ENCODE measurements at places on chromosomes 5 and 9.

DNA sequence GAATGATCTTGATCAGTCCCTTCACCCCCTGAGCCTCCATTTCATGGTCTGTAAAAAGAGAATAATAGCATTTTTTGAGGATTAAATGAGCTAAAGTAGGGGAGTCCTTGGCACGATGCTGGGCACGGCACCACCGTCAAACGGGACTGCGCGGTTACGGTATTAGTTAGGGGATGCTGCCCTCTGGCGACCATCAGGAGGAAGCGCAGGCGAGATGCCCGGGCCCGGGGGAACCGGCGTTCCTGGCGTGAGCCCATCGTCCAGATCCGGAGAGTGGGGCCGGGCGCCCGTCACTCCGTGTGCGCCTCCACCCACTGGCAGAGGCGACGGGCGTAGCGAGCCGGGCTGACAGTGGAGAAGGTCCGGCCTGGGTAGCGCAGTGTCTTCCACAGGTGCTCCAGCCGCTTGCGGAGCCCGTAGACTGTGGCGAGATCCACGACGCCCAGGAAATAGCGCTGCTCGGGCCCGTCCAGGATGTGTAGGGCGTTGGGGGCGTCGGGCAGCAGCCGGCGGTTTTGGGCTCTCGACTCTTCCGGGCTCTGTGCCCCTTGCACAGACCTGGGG is 4.8 kb upstream of the ST6GALNAC4 start:
- peak; percentile 50 for DNase-seq

DNA sequence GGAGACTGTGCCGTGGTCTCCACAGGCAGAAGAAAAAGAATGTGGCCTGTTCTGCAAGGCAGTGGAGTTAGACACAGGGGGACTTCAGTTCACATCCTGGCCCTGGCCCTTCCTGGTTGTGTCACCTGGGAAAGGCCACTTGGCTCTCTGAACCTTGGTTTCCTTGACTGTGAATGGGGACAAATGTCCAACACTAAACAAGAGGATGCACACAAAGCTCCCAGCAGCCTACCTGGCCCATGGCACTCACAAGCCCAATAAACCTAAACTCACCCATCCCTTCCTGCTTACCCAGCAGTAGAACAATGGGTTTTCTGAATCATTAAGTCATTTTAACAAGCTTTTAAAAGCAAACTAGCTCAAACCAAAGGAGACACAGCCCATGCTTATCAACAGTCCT is 103.9 kb downstream of the FRMD3 start:
- DNase-seq, result no peak

DNA sequence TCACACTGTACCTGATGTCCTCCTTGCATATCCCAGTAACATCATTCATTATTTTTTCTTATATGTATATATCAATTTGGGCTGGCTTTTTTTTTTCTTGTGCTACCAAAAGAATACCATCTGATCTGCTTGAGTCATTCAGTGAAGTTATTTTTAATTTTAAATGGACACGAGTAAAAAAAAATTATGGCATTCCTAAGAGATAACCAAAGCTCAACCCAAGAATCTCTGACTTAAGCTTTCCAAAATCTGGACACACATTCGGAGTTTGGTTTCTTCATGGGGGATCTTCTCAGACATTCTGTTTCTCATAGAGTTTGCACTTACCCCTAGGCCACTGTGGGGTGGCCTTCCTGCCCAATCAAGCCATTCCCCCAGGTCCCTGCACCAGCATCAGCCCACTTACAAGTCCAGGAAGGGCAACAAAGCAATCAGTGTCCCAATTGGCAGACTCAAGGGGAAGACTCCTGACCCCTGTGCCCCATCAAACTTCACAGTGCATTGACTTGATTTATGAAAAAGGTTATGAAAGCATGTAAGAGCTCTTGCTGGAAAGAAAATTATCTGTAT is 49.2 kb upstream of the SPDL1 start:
- DNase-seq, result no peak

- DNase-seq, result no peak
These were observed 29.8 kb downstream of the PIK3R1 start for GRCh38 chr5:68245319-68245718.

DNA sequence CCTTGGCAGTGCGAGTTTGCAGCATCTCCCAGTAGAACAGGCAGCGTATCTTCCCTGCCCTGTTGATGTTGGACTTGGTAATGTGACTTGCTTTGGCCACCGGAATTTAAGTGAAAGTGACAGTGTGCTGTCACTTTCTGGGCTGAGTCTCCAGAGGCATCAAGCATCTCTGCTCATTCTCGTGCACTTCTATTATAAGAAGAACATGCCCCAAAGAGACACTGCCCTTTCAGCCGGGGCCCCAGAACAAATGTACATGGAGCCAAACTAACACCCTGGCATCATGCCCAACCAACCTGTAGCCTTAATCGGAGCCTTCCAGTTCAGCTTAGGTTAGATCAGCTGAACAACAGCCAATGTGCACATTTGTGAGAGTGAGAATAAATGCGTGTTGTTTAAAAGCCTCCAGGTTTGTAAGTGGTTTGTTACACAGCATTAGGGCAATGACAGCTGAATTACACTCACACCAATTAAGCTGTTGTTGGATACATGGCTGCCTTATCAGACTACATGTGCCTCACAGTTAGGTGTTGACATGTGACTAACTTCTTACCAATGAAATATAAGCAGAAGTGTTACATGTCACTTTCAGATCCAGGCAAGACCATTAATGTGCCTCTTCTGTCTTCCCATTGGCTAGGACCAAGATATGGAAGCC is 22.1 kb upstream of the FRMD3 start:
- DNase-seq, result no peak

- peak; percentile 63 for DNase-seq
These were observed 116.6 kb upstream of the SLC44A1 start for GRCh38 chr9:105127863-105128220.

DNA sequence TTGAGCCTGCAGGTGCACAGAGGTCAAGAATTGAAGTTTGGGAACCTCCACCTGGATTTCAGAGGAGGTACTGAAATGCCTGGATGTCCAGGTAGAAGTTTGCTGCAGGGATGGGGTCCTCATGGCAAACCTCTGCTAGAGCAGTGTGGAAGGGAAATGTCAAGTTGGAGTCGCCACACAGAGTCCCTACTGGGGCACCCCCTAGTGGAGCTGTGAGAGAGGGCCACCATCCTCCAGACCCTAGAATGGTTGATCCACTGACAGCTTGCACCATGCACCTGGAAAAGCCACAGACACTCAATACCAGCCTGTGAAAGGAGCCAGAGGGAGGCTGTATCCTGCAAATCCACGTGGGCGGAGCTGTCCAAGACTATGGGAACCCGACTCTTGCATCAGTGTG is 78.0 kb downstream of the GABRA1 start:
- DNase-seq, result no peak

GRCh38 chr5:97568382-97568781 is 385.3 kb upstream of the RIOK2 start:
- DNase-seq, result no peak

DNA sequence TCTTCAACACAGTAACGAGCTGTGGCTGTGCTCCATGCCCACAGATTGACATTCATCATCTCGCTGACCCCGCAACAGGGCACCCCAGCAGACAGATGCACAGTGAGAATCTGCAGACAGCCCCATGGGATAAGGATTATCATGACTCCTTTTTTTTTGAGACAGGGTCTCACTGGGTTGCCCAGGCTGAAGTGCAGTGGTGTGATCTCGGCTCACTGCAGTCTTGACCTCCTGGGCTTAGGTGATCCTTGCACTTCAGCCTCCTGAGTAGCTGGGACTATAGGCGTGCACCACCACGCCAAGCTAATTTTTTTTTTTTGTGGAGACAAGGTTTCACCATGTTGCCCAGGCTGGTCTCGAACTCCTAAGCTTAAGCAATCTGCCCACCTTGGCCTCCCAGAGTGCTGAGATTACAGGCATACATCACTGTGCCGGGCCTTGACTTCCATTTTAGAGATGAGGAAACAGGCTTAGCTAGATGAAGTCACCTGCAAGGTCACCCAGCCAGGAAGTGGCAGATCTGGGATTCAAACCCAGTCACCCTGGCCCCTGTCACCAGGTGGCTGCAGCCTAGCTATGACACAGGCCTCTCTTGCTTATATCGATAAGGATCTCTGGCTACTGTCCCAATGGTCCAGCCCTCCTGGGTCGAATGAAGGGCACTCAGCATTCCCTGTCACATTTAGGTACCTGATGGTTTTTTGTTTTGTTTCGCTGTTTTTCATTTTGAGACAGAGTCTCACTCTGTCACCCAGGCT is 5.1 kb downstream of the AIF1L start:
- DNase-seq, result no peak

DNA sequence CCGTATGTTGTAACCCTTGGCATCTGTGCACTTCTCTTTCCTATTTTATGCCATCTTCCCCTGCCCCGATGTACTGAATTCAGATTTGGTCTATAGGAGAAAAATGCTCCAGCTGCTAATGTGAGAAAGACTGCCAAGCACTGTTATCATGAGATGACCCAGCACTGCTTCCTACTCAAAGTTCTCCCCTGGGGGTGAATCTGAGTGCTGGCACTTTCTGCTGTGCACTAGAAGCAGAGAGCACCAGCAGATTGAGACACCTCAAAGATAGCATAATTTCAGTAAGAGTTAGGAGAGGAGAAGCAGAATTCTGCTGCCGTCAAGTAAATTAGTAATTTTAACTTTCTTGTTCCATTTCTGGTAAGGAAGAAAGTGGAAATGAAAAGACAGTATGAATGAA is 92.8 kb upstream of the ACOT12 start:
- DNase-seq, result no peak

GRCh38 chr5:42399702-42400101 is 23.5 kb upstream of the GHR start:
- DNase-seq, result no peak

- DNase-seq, result no peak
These were observed 47.8 kb upstream of the INSYN2B start for GRCh38 chr5:170028124-170028523.

GRCh38 chr5:181039931-181040630 is at the start of gene BTNL9:
BTNL9 (plus strand) TSS chr5:181040266; CDS start chr5:181045490, 5,224 bp downstream.
- DNase-seq, result no peak

- no peak for DNase-seq
These were observed 31.2 kb upstream of the PTGS1 start for GRCh38 chr9:122339579-122339978.

DNA sequence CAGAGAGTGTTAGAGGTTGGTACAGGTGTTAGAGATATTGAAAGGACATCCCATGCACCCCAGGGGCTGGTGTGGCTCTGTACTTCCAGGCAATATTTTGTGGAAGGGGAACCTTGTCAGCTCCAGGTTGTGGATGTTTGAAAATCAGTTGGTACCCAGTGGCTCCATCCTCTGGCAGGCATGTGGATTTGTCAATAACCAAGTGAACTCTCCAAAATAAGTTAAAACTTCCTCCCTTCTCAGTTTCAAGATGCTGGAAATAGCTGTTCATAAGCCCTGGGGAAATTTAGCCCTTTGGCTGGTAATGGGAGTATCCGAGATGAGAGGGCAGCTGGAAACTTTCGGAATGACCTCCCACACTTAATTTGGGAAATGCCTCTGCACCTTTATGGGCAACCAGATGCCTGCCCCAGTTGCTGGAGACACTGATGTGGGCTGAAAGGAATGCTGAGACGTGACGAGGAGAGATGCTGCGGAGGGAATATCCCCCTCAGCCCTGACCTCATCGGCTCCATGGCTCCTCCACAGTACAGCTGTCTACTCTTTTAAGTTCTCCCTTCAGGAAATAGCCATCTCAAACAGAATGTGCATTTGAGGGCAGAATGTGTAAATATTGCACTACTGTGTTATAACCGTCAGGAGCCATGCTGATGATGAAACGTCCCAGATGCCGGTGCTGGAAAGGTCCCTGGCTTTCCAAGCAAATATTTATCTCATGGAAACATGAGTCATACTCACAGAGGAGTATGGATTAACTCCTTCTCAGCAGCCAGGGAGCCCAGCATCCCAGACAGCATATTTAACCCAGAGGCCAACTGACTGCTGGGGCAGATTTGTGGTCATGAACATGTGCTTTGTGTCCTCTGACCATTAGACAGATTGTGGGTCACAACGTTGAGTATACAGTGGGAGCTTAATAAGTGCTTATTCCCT is 29.5 kb downstream of the TGFBI start:
- DNase-seq, result no peak

DNA sequence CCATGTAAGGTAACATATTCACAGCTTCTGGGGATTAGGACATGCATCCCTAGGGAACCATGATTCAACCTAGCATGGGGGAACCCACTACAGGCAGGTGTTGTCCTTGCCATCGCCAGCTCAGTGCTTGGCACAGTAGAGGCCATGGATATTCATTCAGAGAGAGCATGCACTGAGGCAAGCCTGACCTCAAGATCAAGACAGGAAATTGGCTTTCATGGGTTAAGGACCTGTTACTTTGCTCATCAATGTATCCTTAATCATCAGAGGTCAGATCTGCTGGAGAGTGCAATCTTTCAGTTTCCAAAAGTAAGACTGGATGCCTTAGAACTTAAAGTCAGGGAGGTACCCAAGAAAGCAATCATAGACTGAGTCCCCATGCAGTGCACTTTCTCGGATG is 84.0 kb downstream of the KCNIP1 start:
- no peak for DNase-seq

GRCh38 chr5:134226441-134227192 is 744 bp upstream of the PPP2CA start:
- DNase-seq, result no peak

DNA sequence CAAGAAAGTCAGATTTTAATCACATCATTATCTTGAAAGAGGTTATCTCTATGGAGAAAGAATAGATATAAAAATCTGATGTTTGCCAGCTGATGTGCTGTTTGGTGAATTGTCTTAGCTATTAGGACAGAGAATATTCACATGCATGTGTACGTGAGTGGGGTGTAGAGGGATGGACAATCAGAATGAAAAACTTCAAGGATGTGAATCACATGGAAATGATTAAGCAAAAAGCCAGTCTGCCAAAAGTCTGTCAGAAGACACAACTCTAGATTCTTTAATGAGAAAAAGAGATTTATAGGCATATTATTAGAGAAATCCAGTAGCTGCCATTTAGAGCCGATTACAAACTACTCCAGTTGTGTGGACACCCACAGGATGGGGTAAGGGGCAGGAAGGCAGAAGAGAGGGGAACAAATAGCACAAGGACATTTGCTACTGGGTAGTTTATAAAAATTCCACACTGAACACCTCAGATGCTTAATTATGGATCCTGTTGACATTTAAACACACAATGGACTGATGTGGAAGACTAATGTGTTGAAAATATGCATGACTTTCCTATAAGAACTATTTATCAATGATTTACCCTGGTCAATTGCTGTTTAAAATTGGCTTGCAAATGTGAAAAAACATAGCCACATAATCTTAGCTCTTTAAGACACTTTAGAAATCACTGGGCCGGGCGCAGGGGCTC is 127.4 kb downstream of the PTTG1 start:
- DNase-seq, result no peak

- DNase-seq, result no peak
These were observed 6.6 kb upstream of the PTGS1 start for GRCh38 chr9:122364117-122364782.

DNA sequence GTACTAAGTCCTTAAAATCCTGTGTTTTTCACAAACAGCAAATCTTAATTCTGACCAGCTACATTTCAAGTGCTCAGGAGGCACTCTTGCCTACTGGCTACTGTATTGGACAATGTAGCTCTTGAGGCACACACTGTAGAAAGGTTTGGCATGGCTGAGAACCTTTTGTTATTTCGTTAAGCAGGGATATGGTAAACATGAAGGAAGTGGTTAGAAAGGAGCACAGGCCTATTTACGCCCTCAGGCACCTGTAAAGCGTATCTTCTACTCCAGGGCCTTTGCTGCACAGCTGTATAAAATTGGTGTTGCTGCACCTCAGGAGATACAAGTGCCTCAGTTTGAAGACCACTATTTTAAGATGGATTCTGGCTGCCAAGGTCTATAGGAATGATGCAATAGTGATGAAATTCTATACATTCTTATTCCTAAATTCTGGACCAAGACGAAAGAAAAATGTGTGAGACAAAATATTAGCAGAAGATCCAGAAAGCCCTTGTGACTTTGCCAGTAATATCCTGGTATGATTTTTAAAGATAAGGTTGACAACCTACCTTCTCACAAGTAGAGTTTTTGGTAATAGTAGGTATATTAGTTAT is 9.3 kb upstream of the OTULIN start:
- no peak for DNase-seq
